ENCODE measurements at places on chromosomes 4 and X.

DNA sequence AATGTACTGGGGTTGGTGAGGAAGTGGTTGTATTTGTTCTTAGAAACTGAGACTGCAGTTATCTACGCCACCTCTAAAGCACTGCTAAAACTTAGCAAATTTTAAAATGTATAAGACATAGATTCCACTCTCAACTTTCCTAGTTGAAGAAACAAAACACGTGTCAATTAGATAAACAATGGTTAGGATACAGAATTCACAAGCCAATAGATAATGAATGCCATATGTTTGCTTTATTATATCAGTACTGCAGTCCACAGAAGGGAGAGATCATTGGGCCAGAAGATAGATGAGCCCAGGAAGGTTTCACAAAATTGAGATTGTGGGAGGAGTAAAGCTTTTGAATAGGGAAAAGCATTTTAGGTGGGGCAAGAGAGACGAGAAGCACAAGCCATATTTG lies 14.3 kb downstream of the TMEM33 start:
- no peak for DNase-seq

DNA sequence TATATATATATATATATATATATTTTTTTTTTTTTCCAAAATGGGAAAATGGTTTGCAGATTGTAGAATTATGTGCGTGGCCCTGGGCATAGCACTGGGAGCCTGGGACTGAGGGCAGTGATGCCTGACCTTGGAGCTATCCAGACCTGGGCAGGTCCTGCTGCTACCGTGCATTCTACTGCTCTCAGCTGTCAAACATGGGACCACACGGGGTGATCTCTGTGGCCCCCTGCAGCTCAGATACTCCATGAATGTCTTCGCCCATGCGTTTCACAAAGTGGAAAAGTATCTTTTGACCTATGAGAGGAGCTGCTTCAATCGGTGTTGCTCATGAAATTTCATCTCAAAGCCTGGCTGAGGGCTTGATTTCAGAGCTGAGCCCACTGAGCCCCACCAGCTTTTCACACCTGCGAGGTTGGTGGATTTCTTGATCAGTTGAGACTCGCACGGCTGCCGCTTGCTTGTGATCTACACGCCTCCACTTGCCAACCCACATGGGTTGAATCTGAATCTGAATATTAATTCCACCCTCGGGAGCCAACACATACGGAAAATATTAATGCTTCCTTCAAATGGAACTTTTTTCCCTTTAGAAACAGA lies 35.7 kb downstream of the ING2 start:
- no peak for DNase-seq

GRCh38 chrX:109783701-109784079 lies 50.6 kb upstream of the ACSL4 start:
- DNase-seq: no peak

GRCh38 chr4:47013373-47013772 lies 18.0 kb upstream of the GABRB1 start:
- no peak for DNase-seq

DNA sequence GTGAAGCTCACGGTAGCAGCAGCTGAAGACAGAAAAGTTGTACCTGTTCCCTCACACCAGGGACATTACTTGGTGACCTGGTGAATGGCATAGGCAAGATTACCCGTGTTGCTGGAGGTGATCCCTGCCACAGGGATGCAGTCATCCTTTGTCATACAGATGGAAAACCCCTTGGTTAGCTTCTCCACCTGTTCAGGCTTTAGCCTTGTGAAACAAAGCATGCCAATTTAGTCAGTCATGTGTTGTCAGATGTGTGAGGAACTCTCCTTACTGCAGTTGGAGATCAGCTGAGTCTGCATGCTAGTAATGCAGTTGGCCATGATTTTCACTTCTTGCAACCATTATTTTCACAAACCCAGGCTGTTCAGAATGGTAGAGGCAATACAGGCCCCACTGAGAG lies 41.0 kb downstream of the AMELX start:
- no peak for DNase-seq

Data from fibroblast of skin of back (primary cell).